Frontal cortex (tissue), 4 donors: ENCODE measurements at places on chromosomes 12 and 14. TPM values are rescaled to one million over a fixed set of nuclear protein-coding genes. Genes with fewer than 3 reads are reported as not detected.

Gene CINP
- total RNA-seq, result 24.9 TPM

Gene BTBD7
- total RNA-seq, result 54.6 TPM

Gene SLC7A8
- total RNA-seq, result 4.1 TPM

Gene ACYP1
- 17.9 TPM for total RNA-seq

GRCh38 chr12:8822298-8822697 lies at the start of gene A2ML1:
Gene A2ML1 (plus strand): TSS chr12:8822621. CDS start chr12:8822652, 31 bp downstream.
- DNase-seq, result no peak

GRCh38 chr12:33588725-33589405 lies 149.2 kb upstream of the SYT10 start:
- no peak for DNase-seq

DNA sequence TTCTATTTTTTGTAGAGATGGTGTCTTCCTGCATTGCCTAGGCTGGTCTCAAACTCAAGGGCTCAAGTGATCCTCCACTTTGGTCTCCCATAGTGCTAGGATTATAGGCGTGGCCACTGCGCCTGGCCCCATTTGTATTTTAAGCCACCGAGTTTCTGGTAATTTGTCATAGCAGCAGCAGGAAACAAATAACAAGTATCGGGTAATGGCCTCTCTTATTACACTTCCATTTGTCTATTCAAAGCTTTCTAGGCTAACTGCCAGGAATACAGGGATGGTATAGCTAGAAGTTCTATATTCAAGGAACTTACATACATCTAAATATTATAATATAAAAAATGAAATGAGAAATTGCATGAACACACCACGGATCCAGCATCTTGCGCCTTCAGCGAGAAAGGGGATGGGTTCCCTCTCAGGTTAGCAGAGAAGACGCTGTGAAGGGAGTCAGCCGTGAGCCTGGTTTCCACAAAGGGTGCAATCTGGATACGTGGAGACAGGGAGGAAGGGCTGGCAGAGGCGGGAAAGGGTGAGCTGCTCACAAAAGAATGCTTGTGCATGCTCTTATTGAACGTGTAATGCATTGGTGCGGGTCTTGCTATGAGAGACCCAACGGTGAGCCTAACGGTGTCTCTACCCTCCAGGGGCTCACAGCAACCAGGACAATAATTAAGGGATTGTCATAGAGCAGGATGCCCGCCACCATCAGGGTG lies 9.5 kb downstream of the BDKRB1 start:
- DNase-seq, result no peak

DNA sequence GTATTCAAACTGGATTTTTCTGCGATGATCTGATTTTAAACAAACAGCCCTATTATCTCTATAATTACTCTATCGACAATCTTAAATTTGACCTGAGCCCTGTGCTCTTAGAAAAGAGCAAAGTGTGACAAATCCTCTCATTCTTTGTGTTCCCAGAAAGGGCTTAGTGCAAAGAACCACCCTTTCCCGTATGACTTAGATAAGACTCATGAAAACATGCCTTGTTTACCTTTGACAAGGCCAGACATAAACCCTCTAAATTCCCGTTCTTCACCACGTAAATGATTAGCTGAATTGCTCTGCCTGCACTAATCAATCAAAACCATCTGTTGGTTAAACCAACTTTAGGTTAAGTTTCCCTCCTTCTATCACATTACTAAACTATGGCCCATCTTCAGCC lies 285.7 kb upstream of the SEL1L start:
- no peak for DNase-seq

GRCh38 chr12:93460003-93460402 lies 7.3 kb upstream of the MRPL42 start:
- DNase-seq, result no peak

DNA sequence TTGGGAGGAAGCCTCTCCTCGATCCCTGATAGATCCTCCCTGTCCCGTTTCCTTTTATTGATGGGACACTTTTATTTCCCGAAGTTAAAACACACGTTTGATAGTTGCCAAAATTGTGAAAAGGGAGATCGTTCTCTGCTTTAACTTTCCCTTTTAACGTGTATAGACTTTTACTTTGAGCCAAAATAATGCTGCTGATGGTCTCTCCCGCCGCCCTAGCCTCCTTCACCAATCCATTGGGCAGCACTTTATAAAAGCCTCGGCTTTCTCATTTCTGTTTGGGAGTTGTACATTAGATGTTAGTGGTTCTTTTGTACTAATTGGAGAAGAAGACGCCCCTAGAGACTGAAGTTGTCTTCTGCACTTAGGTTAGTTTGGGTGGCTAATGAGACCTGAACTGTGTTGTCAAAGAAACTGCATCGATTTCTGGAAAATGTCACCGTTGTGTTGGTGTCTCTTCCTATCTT lies 1.4 kb downstream of the TMTC2 start:
- no peak for DNase-seq
